CD4-positive, alpha-beta T cell treated with Interleukin-21 for 1 hour (primary cell): ENCODE measurements at places on chromosomes 13 and 19.

GRCh38 chr19:38528213-38528755 is 89.5 kb downstream of the MAP4K1 start:
- no peak for DNase-seq

DNA sequence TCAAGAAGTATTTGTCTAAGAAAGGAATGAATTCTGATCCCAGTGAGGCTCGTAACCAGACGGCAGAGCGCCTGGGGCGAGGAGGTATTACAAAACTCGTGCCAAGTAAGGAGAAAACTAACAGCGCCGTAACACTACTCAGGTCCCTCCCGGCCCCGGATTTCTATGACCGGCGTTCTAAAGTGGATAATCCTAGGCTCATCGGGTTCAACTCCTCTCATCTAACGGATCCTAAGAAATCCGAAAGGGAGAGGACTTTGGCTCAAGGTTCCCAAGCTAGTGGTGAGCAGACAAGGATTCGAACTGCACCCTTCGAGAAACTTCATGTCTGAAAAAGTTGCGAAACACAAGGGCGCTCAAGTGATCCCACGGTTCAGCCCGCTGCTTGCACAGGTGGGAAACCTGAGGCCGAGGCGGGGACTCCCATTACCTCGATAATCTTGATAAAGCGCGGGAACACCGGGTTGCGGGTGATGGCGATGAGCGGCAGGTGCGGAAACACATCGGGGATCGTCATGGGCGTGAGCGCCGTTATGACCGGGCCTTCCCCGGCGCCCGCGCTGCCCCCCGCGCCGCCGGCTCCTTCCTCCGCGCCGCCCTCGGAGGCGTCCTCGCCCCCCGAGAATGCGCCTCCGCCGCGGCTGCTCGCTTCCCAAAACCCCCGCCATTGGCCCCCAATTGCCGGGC is 529 bp downstream of the LONP1 start:
- peak; percentile 28 for DNase-seq

DNA sequence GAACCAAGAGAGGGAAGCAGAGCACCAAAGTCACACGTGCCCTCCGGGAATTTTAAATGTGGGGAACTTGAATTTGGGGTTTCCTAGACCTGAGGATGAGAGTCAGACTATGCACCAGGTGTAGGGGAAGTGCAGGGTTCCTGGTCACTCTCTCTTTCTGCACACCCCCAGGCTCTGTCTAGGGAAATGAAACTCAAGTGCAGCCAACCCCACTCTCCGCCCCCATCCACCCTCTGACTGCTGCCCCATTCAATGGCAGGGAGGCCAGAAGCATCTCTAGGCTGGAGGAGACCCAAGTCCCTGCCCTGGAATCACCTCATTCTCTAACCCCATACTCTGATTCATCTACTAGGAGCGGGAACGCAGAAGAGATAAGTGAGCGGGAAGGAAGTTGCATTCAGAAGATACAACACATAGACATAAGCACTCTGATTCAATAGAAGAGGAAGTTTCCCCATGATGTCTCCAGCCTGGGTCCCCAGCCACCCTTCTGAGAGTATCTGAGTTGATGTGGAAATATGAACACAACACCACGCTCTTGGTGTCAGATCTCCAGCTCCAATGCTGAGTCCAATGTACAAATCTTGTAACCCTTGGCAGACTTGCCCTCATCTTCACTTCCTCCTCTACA is 4.7 kb upstream of the SIGLEC14 start:
- no peak for DNase-seq

- DNase-seq, result no peak
Measured at GRCh38 chr13:111272117-111272516, 48.3 kb upstream of the TEX29 start.

DNA sequence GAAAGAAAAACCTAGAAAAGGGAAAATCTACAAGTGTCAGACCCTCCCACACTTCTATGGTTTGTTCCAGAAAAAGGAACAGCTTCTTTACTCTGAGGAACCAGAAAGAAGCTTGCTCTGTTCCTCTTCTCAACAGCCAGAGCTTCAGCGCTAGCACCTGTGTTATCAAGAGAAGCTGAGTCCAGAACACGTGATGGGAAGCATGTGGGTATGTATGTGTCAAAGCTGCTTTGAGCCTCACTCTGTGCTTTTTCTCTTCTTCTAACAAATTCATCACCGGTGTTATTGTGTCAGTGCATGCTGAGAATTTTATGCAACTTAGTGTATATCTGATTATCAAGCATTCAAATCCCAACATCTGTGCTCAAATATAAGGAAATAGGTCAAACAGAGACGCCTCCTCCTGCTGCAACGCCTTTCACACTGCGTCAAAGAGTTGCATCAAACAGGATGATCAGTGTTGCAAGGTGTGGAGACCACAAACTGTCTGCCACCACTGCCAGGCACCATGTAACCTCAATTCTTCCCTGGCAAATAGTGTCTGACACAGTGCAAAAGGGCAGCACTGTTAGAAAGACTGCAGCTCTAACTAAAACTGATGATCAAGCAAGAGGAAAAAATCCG is 83.9 kb downstream of the LRRC63 start:
- peak; percentile 76 for DNase-seq
